ENCODE measurements at places on chromosomes 12 and 14. TPM values are rescaled to one million over a fixed set of nuclear protein-coding genes. Genes with fewer than 3 reads are reported as not detected.

DNA sequence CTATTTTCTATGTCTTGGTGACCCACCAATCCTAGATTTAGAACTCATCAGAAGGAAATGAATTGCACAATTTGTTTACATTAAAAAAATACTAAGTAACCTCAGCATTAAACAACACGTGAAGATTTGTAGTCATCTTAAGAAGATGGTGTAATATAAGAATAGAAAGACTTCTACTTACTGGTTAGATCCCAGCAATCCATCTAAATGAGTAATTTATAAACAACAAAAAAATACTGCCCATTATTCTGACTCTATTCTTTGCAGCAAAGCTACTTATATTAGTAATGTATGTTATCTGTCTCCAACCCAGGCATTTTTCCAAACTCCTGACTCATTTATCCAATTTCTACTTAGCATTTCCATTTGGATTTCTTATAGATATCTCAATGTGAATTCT lies 67.8 kb downstream of the CD163L1 start:
- no peak for DNase-seq

DNA sequence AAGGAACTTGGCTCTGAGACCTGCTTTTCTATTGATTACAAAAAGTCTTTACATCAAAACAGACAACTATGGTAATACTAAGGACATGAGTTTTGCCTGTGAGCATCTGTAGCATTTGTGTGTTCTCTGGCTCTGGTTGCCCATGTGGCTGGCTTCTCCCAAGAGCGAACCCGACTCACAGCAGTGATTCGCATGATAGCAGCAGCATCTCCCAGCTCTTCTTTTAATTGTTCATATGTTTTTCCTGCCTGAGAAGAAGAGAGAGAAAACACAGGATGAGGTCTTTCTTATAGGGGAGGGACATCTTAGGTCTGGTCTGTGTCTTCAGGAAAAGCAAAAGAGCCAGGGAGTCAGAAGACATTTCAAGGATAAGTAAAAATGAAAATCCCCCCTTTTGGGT lies 17.6 kb downstream of the AVIL start:
- no peak for DNase-seq

GRCh38 chr12:9049520-9050133 lies 60.3 kb downstream of the KLRG1 start:
- DNase-seq: no peak

GRCh38 chr14:104930526-104931303 lies 6.0 kb downstream of the PLD4 start:
- no peak for DNase-seq

- no peak for DNase-seq
Measured at GRCh38 chr12:89087876-89088275, 264.4 kb downstream of the DUSP6 start.

- no peak for DNase-seq
Measured at GRCh38 chr14:99431986-99432385, 48.7 kb downstream of the SETD3 start.

DNA sequence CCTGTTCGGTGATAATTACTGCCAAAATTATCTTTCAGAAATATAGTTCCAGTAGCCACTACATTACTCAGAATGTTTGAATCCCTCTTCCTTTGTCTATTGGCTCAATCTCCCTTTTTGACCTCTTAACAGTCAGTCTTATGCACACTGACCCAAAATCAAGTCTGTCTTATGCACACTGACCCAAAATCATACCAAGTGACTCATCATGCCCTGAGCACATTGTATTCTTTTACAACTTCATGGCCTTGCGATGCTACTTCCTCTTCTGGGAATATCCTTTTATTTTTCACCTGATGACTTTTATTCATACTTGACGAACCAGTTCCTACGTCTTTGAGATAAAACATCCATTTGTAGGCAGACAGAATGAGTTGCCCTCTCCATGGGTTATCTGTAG lies 182.3 kb downstream of the NPAS3 start:
- no peak for DNase-seq

- no peak for DNase-seq
Measured at GRCh38 chr14:100037353-100037752, 27.9 kb upstream of the EVL start.

GRCh38 chr12:11596141-11596540 lies 53.3 kb upstream of the ETV6 start:
- no peak for DNase-seq

Gene ATG2B
- total RNA-seq: 10.9 TPM

Gene ZBTB25
- 15.2 TPM for total RNA-seq

Gene HSP90AA1
- 483 TPM for total RNA-seq

Gene DDN
- total RNA-seq: 0.78 TPM
